ENCODE measurements at places on chromosomes 7 and 10.

GRCh38 chr10:50326172-50326555 is 74.8 kb upstream of the ASAH2 start:
- no peak for DNase-seq

- DNase-seq: peak; percentile 65
These were observed 31.5 kb downstream of the CREB3L2 start for GRCh38 chr7:137970253-137970975.

DNA sequence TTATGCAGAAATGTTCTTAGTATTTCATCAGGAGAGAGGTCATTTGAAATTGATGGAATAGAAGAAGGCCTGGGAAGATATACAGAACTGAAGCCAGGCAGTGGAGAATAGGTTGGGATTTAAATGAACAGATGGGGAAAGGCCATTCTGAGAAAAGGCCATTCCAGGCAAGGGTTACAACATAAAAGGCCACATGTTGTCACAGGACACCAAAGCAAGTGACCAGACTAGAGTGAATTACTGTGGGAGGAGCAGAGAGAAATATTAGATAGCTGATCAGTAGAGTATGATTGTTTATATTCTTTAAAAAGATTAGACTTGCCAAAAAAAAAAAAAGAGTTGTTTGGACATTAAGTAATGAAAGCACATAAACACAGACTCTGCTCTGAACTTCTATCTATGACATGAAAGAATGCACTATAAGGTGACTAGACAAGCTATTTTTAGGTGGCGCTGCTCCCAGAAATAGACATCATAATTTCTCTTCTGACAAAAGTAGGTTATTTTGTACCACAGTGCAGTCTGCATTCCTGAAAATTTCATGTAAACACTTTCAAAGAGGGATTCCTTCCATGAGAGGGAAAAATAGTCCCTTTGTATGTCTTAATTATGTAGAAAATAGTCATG is 55.2 kb upstream of the DKK1 start:
- no peak for DNase-seq

DNA sequence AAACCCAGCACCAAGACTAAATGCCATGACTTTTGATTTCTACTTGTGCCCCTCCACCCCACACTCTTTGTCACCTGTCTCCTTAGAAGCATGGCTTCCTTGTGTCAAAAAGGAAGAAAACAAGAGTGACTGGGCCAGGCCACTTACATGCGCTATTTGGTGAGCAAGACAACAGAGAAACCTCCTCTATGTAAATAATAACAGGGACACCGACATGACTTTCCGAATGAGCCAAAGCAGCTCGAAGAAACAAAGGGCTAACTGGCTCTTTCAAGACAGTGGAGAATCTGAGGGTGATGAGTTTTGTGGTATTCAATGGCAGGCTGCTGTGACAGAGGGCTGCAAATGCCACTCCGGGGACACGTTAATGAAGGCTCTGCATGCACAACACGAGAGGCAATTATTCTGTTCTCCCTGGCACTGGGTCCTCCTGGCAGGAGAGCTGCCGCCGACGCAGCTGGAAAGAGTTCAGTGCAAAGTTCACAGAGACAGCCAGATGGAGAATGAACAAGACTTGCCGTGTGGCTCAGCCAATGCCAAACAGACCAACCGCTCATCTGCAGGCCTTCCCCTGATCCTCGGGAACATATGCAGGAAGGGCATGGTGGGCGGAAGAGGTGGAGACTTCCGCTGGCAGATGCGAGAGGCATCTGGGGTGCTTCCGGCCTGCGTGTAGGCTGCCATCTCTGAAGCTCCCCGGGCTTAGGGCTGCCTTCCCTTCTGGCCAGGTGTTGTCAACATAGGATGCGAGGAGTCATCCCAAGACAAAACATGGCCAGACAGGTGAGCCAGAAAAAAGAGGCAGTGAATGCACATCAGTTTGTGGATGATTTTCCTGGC is 59.1 kb upstream of the SMNDC1 start:
- no peak for DNase-seq

DNA sequence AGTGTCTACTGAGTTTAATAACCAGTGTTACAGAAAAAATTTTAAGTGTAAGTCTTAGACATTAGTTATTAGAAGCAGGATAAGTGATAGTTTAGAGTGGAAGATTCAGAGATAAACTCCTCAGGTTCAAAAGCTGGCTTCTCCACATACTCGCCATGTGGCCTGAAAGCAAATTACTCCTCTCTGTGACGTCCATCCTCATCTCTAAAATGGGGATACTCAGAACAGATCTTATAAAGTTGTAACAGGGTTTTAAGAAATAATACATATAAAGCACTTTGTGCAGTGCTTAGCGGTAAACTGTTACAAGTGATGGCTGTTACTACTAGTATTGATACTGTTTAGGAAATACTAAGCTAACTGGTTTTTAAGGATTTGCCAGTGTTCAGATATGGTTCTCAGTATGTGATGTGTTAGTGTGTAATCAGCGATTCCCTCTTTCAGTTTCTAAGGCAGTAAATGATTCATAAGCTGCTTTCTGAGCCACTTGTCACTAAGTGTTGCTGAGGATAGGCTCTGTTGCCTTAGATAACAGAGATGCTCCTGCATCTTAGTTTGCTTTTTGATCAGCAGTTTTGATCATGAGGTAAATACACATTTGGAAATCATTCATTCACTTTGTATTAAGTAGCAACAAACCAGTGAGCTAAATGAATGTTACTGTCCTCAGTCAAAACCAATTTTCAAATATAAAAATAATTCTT is 58.7 kb downstream of the CYP51A1 start:
- no peak for DNase-seq

- peak; percentile 19 for DNase-seq
These were observed 2.5 kb downstream of the SCRN1 start for GRCh38 chr7:29987083-29987482.

DNA sequence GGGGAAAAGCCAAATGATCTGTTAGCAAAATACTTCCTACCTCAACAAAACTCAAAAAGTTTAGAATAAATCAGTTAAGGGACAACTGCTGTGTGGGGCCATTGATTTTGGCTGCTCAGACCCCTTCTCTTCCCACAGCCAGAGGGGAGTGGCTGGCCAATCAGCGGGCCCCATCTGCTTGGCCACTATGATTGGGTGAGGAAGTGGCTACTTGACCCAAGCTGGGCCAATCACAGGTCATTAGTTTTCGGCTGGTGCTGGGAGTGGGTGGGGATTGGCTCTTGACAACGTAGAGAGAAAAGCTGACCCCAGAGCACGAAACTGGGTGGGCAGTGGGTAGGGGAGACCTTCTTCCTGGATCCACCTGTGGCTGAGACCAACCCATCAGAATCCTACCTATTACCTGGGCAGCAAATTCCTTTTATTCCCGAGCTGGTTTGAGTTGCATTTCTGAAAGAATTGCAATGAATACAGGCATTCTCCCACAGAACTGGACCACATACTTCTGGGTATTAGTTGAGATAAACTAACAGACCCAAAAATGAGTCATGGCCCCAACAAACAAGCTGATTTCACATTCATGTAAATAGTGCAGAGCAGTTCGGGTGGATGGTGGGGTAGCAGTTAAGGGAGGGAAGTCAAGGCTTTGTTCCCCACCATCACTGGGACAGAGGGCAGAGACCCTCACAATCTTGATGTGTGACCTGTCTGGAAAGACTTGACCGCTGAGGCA is 35.6 kb upstream of the HMX3 start:
- no peak for DNase-seq

DNA sequence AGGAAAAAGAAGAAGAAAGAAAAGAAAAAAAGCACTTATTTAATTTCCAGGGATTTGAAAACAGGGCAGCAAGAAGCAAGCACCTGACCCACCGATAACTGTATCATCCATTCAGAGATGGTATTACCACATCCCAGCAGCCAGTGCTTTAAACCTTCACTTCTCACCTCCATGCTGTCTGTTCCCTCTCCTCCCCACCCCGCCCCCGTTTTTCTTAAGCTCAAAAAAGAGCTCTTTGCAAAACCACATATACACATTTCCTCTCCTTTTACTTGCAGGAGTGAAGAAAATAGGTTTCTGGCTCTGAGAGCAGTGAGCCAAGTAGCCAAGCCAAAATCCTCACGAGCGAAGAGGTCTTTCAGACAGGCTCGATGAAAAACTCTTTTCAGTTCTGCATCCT is 2.2 kb downstream of the STOX1 start:
- DNase-seq: no peak

GRCh38 chr10:77049896-77050295 is 587.7 kb downstream of the KCNMA1 start:
- no peak for DNase-seq

DNA sequence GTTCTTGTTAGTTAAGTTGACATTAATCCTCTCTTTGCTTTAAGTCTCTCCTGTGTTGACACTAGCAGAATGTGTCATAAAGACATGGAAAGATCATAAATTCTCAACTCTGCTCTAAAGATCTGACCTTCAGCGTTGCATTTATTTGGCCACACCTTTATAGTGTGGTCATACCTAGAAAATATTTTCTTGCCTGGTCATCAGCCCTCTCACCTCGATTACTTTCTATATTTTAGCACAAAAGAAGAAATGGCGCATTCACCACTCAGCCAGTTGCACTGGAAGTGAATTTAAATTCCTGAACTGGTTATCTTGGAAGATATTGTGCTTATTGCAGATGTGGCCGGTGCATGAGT is 96.7 kb upstream of the PDCD4 start:
- no peak for DNase-seq

DNA sequence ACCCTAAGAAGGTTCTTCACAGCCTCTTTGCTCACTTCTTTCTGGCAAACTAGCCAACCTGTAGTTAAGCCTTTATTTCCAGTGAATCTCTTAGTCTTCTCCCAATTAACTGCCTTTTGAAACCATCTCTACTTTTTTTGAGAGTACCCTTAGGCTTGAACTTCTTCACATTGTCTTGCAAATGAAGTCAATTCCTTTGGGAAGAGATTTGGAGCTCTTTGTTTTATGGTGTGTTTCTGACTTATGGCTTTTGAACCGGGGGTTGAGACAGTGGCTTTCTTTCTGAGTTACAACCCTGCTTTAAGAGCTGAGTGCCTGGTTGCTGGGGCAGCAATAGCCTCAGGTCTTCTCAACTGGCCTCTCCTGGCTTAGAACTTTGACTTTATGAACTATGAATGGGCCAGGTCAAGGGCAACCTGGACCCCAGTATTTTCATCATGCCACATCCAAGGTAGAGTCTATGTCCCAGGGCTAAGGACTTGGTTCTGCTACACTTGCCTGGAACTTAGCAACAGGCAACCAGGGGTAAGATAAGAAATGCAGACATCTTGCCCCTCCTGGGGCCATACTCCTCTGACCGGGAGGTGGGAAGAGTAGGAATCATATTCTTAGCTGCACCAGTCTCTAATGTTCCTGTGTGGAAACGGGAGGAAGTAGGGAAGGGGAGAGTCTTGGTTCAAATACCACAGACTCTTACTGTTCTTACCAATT is 53.0 kb downstream of the SP4 start:
- no peak for DNase-seq

DNA sequence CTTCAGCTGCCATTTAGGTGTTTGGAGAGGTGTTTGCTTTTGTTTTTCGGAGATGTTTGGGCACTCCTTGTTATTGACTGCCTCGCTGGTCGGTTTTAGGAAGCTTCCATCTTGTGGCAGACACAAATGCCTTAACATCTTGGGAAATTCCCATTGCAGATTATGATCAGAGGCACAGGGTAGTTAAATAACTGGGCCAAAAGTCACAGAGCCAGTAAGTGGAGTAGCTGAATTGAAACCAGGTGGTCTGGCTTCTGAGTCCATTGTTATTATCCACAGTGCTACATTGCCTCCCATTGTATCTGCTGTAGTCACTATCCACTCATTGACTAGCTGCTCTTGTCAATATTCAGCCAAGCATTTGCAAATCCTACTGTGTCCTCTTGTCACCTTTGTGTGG is 138.2 kb upstream of the PLPP4 start:
- no peak for DNase-seq

DNA sequence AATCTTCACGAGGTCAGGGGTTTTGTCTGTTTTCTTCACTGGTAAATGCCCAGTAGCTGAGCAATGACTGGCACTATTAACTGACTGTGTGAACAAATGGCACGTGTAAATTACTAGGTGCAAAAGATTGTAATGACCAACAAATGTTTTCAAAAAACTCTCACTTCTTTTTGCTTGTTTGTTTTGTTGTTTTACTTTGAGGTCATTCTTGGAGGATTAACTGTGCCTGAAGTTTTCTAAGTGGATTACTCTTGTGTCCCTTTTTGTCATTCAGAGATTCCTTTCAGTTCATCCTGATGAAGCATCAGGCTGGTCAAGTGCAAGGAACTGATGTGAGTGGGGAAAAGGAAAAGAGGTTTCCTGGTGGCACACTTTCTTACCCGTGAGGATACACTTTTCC is 74.4 kb upstream of the PPP1R3C start:
- DNase-seq: no peak

DNA sequence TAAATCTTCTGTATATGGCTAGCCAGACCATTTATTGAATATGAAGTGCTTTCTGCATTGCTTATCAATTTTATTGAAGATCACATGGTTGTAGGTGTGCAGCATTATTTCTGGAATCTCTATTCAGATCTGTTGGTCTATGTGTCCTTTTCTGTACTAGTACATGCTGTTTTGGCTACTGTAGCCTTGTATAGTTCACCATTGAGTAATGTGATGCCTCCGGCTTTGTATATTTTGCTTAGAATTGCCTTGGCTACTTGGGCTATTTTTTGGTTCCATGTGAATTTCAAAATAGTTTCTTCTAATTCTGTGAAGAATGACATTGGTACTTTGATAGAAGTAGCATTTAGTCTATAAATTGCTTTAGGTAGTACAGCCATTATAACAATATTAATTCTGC is 1187.2 kb downstream of the XPNPEP1 start:
- DNase-seq: no peak

Measured in kidney (tissue), 22 donors.